ENCODE measurements at places on chromosomes 5 and 9.

GRCh38 chr5:93320920-93321445, 260.0 kb downstream of the NR2F1-AS1 start:
- DNase-seq: no peak

- no peak for DNase-seq
These were observed at the start of gene TPM2 for GRCh38 chr9:35689542-35690293. Gene TPM2 (minus strand): TSS chr9:35689925. CDS start chr9:35689817, 108 bp downstream.

- DNase-seq: no peak
These were observed 5.8 kb upstream of the POMT1 start for GRCh38 chr9:131496844-131497405.

DNA sequence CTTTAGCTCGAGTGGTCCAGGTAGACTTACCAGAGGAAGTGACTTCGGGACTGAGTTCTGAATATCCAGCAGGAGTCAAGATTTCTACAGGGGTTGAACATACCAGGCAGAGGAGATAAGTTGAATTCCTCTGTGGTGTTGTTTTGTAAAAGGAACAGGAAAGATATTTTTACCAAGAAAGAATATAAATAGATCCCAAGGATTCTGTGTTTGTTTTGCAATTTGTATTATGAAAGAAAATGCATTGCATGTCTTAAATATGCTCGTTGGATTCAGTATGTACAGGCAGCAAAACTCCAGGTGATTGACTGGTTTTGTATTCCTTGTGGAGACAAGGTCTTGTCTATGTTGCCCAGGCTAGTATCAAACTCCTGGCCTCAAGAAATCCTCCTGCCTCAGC, 197.8 kb downstream of the FRMD3 start:
- DNase-seq: no peak

Measured in NCI-H524 treated with DMSO at 0.1 percent for 48 hours (cell line).